ENCODE measurements at places on chromosomes 1 and 21. TPM values are rescaled to one million over a fixed set of nuclear protein-coding genes. Genes with fewer than 3 reads are reported as not detected.

Gene SNAPIN
- total RNA-seq = 30.8 TPM

Gene KRTAP19-3
- not detected for total RNA-seq

Gene BROX
- total RNA-seq = 19.0 TPM

Gene DIRAS3
- not detected for total RNA-seq

Gene TMOD4
- 0.76 TPM for total RNA-seq

Gene SLAMF9
- not detected for total RNA-seq

Gene OLFML2B
- 56.5 TPM for total RNA-seq

Gene SPRR1A
- not detected for total RNA-seq

Gene TEX38
- total RNA-seq = not detected

Gene PTPN22
- total RNA-seq = not detected

Gene LCE3B
- total RNA-seq = not detected

Gene LCE2A
- not detected for total RNA-seq

Gene FCGR3B
- total RNA-seq = not detected

Gene LORICRIN
- not detected for total RNA-seq

Gene BCL2L15
- 1.8 TPM for total RNA-seq

Gene PCP4
- total RNA-seq = 1.9 TPM

Gene OR6K3
- not detected for total RNA-seq

Gene EPHA10
- 4.8 TPM for total RNA-seq

Gene MKNK1
- 58.4 TPM for total RNA-seq

Gene LY9
- total RNA-seq = not detected

Gene PAPPA2
- 2.3 TPM for total RNA-seq

Gene S100A2
- total RNA-seq = 1.1 TPM

Gene ADGRL2
- 71.2 TPM for total RNA-seq

Gene SLFNL1
- total RNA-seq = 0.20 TPM

Gene NOC2L
- total RNA-seq = 90.3 TPM

Gene EXO1
- 2.2 TPM for total RNA-seq

Gene SIPA1L2
- total RNA-seq = 177 TPM

Gene PDE4B
- 7.2 TPM for total RNA-seq

Gene HNRNPU
- total RNA-seq = 427 TPM

Gene PCSK9
- total RNA-seq = 2.1 TPM

Gene C1orf167
- not detected for total RNA-seq

Gene PLEKHA6
- 72.7 TPM for total RNA-seq

Gene NUDT4B
- not detected for total RNA-seq

Data from glutamatergic neuron (in vitro differentiated cells).